ENCODE measurements at places on chromosomes 5 and 9.

DNA sequence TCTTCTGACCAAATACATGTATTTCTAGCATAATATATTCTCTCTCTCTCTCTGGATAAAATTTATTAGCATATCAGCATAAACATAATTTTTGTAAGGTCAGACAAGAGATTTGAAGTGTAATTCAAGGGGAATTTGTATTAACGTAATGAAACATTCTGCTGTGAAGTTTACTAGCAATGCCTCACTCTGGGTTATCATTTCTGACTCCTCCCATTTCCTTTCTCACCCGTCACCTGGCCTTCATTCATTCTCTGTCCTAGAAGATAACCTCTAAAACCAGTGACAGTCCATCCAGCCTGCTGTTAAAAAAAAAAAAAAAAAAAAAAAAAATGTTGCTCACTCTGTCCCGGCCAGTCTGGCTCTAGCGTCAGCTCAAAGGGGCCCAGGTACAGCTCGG lies 27.1 kb downstream of the GRAMD2B start:
- DNase-seq = peak; percentile 23

GRCh38 chr5:26553079-26553478 lies 485.3 kb downstream of the CDH9 start:
- no peak for DNase-seq

GRCh38 chr5:176400382-176401156 lies 12.0 kb downstream of the HIGD2A start:
- DNase-seq = no peak

DNA sequence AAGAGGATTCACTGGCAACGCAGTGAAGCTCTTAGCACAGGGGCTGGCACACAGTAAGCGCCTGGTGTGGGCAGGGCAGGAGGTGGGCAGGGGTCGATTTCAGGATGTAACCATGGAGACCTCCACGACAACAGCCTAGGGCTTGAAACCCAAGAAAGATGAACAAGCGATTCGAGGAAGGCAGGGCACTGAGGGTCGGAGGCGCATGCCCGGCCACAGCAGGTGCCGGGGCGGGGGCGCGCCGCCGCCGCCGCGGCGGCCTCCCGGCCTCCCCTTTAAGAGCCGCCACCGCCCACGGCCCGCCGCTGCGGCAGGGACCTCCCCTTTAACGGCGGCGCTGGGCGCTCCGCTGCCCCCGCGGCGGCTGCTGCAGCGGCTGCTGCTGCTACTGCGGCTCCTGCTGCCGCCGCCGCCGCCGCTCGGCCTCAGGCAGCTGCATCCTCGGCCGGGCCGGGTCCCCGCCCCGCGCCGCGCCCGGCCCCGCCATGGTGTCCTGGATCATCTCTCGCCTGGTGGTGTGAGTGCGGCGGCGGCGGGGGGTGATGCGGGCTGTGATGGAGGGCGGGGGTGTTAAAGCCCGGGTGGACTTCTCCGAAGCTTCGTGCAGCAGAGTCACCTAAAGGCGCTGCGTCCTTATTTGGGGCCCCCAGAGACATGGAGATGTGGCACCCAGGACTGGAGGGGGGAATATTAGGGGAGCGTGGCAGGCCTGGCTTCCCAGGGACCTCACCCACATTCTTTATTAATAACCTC lies at the start of gene REEP2:
Gene REEP2, plus strand, starts transcription at position 334 of the 753 bp plus-strand sequence. Its CDS starts 152 bp downstream, at position 486.
- peak; percentile 79 for DNase-seq

DNA sequence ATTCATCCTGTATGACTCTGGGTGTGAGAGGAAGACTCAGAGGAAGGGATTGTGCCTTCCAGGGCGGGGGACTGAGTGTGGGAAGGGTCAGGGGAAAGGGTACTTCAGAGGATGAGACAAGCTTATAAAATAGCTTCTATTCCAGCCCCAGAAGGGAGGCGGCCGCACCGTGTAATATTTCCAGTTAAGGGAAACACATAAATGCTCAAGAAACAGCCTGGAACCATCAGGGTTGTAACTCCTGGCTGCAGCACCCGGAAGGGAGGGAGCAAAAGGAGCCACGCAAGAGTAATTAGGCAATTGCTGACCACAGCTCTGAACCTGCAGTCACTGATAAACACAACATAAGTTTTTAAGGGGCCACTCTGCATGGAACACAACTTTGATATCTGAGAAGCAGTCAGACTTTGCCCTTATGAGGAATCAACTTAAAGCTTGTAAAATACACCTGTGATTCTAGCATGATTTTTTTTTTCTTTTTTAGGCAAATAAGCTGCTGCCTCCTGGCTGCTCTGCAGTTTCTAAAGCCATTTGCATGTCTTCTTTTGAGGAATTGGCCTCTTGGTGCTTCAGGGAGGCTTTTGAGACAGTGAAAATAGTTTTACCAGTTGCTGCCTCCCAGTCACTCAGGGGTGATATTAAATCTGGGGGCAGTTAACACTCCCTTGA lies 382.7 kb downstream of the ENC1 start:
- DNase-seq = no peak

- no peak for DNase-seq
These were observed 894 bp downstream of the FST start for GRCh38 chr5:53481159-53481886.

Measured in mesendoderm (in vitro differentiated cells).